NCI-H748 treated with DMSO at 0.1 percent for 48 hours (cell line): ENCODE measurements at places on chromosomes 1 and 21.

GRCh38 chr1:87583459-87583858 is 254.8 kb downstream of the LMO4 start:
- no peak for DNase-seq

- DNase-seq, result no peak
Observed at GRCh38 chr1:147842578-147842977, 60.0 kb upstream of the GJA8 start.

GRCh38 chr1:112513112-112513870 is 4.5 kb downstream of the WNT2B start:
- DNase-seq, result no peak

GRCh38 chr1:53698384-53698980 is 40.5 kb downstream of the GLIS1 start:
- DNase-seq, result no peak

- no peak for DNase-seq
Observed at GRCh38 chr1:84780000-84780716, 89.9 kb upstream of the SSX2IP start.

- DNase-seq, result no peak
Observed at GRCh38 chr1:181347495-181348390, 135.6 kb upstream of the CACNA1E start.

DNA sequence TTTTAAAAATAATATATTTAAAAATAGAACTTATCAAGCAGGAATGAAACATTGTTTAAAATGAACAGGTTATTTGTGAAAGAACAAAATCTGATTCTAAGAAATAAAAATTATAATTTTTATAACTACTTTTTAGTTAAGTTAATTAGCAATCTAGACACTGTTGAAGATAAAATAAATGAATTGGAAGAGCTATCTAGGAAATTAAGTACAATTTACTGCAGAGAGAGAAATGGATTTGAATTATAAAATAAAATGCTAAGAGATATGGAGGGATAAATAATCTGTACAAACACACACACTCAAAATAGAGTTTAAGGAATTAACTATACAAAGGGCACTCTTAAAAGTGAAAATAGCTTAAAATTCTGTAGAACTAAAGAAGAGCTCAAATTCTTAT is 1123.1 kb downstream of the PLA2G4A start:
- no peak for DNase-seq

DNA sequence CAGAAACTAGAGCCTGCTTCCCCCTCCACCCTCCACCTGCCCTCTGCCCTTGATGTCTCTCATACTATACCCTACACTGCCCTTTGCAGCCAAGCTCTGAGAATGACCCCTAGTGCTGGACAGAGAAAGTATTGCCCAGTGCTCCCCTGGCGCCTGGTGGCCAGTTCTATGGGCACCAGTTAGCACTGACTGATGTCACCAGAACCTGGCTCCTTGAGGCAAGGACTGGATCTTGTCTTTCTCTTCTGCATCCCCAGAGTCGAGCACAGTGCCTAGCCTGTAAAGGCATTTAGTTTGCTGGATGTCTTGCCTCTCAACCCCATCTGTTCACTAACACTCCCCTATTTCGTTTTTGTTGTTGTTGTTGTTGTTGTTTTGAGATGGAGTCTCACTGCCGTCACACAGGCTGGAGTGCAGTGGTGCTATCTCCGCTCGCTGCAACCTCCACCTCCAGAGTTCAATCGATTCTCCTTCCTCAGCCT is 5.9 kb downstream of the PHLDA3 start:
- no peak for DNase-seq

DNA sequence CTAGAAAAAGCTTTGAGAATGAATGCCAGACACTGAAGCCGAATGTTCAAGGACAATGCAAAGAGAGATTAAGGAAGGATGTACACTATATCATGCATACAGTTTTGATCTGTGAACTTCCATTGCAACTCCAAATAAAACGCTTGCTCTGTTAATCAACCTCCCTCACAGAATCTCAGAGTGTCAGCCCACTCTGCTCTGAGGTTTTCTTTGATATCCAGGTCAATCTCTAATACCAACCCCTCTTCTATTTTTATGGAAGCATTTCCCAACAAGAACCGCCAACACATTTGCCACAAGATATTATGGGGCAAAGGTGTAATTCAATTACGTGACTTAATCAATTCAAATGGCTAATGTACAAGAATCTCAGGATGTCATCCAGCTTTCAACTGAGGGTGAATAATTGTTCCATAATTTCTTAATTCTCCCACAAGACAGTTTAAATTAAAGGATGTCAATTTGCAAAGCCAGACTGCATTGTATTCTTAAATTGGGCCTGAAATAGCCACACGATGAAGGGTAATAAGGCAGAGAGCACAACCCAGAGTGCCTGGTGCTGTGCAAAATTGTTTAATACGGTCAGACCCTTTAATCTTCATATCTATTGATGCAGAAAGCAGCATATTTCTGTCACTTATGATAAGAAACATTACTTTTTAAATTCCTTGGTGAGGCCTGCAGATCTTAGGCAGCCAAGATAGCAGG is 459.2 kb upstream of the DAB1 start:
- DNase-seq, result no peak

DNA sequence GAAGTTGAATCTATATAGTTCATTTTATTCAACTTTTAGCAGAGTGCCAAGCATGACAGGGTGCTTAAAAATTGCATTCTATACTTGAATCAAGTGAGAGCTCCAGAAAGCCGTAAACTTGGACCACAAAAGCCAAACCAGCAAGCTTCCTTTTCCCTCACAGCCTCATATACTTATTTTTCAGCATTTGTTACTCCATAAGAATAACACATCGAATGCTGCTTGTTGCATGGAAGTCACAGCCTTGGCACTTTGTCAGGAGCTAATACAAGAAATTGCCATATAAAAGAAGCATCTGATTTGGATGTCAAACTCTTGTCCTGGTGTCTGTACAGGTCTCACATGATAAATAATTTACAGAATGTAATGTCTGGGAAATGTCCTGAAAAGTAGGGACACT is 87.4 kb downstream of the PLXNA2 start:
- no peak for DNase-seq

DNA sequence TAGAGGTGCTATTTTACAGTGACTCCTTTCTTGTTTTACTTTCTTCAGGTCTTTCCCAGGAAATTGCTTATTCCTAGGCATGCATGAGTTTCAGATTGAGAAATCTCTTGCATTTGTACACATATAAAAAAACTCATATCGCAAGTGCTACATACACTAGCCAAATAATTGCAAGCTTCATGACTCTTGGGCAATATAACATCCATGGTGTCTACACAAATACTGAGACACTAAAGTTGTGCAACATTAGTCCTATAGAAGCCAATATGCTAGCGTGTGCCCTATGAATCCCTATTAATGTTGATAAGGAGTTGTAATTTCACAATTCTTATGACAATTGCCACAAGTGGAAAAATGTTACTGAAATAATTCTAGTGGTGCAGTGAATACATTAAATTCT is 591.0 kb downstream of the ADGRL2 start:
- no peak for DNase-seq

DNA sequence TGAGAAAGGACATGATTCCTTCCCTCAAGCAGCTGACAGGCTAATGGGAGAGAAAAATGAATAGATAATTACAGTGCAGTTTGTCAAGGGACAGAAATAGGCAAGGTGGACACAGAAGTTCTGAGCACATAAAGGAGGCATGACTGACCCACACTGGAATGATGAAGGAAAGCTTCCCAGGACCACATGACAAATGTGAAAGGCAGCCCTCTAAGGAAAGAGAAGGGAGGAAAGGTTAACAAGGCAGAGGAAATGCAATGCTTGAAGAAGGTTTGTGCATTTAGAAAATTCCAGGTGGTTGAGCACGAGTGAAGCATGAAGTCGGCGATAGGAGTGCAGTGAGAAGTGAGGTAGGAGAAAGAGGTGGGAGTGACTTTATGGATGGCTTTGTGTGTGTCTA is 37.4 kb downstream of the LAMC2 start:
- no peak for DNase-seq

DNA sequence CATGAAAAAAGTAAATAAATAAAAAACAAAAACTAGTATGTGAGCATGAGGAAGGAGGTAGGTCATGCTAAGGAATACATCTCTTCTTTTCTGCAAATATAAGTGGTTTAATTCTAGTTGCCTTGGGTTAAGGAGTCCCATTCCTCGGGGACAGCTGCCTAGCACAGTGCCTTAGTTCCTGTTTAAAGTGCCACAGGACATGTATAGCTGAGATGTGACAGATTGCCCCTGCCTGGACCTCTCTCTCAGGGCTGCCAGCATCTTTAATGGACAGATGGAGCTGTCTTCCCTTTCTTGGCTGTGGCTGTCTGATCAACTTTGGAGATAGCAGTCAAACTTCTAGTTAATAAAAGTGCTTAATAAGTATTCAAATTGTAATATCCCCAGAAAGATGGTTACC is 50.0 kb downstream of the TSEN15 start:
- no peak for DNase-seq

DNA sequence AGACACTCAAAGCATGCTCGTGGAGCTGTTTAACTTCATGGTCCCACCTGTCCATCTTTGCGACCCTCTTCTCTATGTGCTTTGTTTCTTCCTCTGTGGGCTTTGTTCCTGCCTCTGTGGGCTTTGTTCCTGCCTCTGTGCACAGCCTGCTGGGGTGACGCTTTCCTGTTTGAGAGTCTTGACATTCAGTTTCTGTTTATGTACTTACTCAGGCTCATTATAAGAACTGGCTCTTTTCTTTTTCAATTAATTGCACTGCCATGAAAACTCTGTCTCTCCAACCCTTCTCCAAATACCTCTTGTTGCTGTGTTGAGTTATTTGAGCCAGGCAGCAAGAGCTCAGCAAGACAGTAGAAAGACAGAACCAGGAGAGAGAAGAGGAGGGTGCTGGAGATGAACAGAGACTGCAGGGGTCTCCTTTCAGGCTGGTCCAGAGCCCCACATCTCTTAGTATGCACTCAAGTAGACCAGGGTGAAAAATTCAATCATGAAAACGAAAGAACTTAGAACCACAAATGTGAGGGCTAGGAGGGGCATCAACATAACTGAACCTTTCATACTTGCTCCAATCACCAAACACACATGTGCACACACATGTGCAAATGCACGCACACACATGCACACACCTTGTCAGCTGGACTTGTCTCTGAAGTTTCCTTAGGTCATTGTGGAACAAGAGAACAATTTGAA is 88.3 kb upstream of the SGIP1 start:
- no peak for DNase-seq

GRCh38 chr1:9073143-9073542 is 3.7 kb upstream of the SLC2A5 start:
- DNase-seq, result no peak

- no peak for DNase-seq
Observed at GRCh38 chr1:68148631-68149030, 83.7 kb downstream of the WLS start.

GRCh38 chr1:151992303-151993083 is 1.2 kb downstream of the S100A10 start:
- DNase-seq, result peak; percentile 51

GRCh38 chr1:94543893-94544635 is 2.5 kb upstream of the F3 start:
- DNase-seq, result no peak

GRCh38 chr1:160247053-160247452 is 15.3 kb downstream of the DCAF8 start:
- DNase-seq, result no peak

DNA sequence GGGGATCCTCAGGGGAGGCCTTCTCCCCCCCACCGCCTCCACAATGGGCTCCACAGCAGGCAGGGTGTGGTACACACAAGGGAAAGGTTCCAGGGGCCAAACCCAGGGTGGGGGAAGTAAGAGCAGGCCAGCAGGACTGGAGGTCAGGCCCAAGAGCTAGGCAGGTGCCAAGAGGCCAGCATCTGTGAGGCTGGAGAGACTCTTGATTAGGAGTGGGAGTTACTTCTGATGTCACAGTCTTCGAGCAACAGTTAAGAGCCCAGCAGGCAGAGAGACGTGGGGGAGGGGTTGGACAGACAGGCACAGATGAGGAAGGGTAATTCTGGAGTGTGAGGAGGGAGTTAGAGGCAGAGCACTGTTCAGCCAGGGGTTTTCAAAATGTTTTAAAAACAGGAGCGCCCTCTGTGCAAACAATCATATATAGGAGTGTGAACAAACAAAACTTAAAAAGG is 55.8 kb downstream of the SLC9A1 start:
- DNase-seq, result no peak

- no peak for DNase-seq
Observed at GRCh38 chr1:10424034-10424433, 6.2 kb upstream of the CENPS start.

- DNase-seq, result no peak
Observed at GRCh38 chr1:26352338-26352679, 1.6 kb downstream of the CRYBG2 start.

DNA sequence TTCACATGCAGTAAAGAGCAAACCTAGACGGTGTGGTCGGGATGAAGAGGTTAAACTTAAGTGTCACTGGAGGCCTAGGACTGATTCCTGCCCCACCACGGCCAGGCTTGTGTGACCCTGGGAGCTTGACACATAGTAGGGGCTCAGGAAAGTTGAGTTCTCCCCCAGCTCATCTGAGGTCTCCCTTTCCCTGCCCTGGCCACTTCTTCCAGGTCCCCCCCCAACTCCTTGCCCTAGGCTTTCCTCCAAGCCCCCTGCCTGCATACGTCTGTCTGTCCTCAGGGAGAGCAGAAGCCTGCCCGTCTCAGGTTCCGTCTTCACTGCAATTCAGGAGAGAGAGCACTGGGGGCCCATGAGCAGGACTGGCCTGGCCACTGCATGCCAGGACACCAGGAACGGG is 225.8 kb downstream of the PTPRU start:
- no peak for DNase-seq

- no peak for DNase-seq
Observed at GRCh38 chr1:24149866-24150233, 6.9 kb upstream of the IL22RA1 start.

- DNase-seq, result no peak
Observed at GRCh38 chr21:15445327-15445726, 284.5 kb upstream of the USP25 start.

DNA sequence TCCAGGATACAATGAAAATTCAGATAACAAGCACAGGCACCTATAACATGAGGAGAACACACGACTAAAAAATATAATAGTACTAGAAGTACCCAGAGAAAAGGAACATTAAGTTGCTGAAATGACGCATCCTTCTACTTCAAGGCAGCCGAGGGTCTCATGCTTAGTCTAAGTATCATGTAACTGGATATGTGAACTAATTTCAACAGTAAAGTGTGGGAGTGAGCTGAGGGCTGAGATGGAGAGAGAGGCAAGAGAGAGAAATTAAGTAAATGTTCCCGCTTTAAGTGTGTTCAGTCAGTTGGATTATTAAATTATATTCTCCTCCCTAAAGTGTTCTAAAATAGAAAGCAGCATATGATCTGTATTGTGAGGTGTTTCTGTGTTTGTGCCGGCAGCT is 152.2 kb upstream of the KRTAP19-8 start:
- DNase-seq, result no peak

DNA sequence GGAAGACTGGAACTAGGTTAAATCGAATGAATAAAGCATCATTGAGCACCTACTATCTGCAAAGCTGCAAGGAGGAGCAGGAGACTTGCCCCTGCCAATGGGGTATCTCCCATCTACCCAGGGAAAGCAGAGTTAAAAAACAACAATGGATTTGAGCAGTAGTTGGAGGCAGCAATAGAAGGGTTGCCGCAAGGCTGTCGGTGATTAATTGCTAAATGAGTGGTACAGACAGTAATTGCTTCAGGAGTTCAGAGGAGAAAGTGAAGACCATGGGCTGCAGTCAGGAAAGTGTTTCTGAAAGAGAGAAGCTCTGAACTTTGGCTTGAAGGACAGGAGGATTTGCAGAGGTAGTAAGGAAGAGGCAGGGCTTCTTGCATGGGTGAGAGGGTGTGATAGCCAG is 152.9 kb downstream of the ACTL8 start:
- no peak for DNase-seq

GRCh38 chr1:159008744-159009188 is 941 bp upstream of the IFI16 start:
- DNase-seq, result no peak
